ENCODE measurements at places on chromosomes 3 and 15. TPM values are rescaled to one million over a fixed set of nuclear protein-coding genes. Genes with fewer than 3 reads are reported as not detected.

Gene MOBP
- not detected for total RNA-seq

Gene MINAR1
- total RNA-seq, result 0.49 TPM

Gene ITIH4
- total RNA-seq, result not detected

Gene EXD1
- not detected for total RNA-seq

Gene COL7A1
- total RNA-seq, result 122 TPM

Gene MYZAP
- total RNA-seq, result under 0.01 TPM

Gene RFX7
- 7.5 TPM for total RNA-seq

Gene CMTM7
- 37.2 TPM for total RNA-seq

Gene SHQ1
- total RNA-seq, result 14.0 TPM

Gene GP9
- total RNA-seq, result not detected

Data from mesangial cell (primary cell).